ENCODE measurements at places on chromosomes 7 and 10. TPM values are rescaled to one million over a fixed set of nuclear protein-coding genes. Genes with fewer than 3 reads are reported as not detected.

Gene SLC25A13
- total RNA-seq = 57.5 TPM

Gene MCMBP
- 62.0 TPM for total RNA-seq

Gene PCLO
- total RNA-seq = 34.6 TPM

Gene GAD2
- 12.4 TPM for total RNA-seq

Gene C10orf67
- 0.11 TPM for total RNA-seq

Gene PALD1
- total RNA-seq = 11.7 TPM

Gene NAT16
- 0.82 TPM for total RNA-seq

Gene RSPH10B
- total RNA-seq = 0.38 TPM

Data from camera-type eye (tissue), 1 donor.